ENCODE measurements at places on chromosomes 7 and 10. TPM values are rescaled to one million over a fixed set of nuclear protein-coding genes. Genes with fewer than 3 reads are reported as not detected.

DNA sequence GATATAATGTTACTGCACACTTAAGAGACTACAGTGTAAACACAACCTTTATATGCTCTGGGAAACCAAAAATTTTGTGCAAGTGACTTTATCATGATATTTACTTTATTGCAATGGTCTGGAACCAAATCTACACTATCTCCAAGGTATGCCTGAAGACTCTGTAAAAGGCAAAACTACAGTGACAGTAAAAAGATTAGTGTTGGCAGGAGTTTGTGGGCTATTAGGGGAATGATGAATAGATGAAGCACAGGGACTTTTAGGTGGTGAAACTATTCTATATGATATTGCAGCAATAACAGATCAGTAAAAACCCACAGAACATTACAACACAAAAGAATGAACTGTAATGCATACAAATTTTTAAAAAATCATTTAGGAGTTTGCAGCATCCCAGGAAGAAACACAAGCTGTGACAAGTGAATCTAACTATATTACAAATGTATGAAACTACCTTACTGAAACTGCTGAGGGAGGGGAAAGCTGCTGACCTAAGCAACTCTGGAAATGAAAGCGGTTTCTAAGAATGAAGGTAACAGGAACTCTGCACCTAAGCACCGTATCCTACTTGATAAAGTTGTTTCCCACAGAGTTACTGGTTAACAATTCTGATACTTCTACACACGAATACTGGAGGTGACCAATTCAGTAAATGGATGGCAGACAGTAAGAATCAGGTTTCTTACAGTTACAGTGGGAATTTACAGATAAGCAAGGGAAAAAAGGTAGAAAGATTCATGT is 82.6 kb downstream of the ATE1 start:
- H3K27me3 ChIP-seq = no peaks in the 10 kb centered on the region
- H3K36me3 ChIP-seq = no peaks in the 10 kb centered on the region
- H3K4me1 ChIP-seq = no peaks in the 10 kb centered on the region
- H3K4me3 ChIP-seq = no peak overlapping the region
- DNase-seq = no peak

Gene ACSM6
- not detected for total RNA-seq

DNA sequence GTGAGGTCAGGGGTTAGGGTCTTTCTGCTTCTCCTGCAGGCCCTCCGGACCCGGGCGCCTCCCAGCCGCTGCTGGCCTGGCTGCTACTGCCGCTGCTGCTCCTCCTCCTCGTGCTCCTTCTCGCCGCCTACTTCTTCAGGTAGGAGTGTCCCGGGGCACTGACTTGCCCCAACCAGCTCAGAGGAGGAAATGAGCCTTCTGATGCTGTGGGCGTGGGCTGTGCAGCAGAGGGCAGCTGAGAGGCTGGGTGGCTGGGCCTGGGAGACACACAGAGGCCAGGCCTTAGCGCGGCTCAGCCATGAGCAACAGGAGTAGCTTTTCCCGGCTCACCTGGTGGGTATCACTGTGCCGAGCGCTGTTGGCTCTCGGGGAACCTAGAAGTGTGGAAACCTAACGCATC is 78.9 kb downstream of the MKI67 start:
- no peak for DNase-seq
- no peaks in the 10 kb centered on the region for H3K36me3 ChIP-seq
- no peaks in the 10 kb centered on the region for H3K27me3 ChIP-seq

GRCh38 chr10:6984971-6985370 is 404.9 kb upstream of the PRKCQ start:
- no peaks in the 10 kb centered on the region for H3K4me1 ChIP-seq
- no peak for DNase-seq
- no peaks in the 10 kb centered on the region for H3K36me3 ChIP-seq
- no peak overlapping the region for H3K4me3 ChIP-seq
- peaks cover 50% of the 10 kb centered on the region for H3K27me3 ChIP-seq
- no peak overlapping the region for H3K27ac ChIP-seq

DNA sequence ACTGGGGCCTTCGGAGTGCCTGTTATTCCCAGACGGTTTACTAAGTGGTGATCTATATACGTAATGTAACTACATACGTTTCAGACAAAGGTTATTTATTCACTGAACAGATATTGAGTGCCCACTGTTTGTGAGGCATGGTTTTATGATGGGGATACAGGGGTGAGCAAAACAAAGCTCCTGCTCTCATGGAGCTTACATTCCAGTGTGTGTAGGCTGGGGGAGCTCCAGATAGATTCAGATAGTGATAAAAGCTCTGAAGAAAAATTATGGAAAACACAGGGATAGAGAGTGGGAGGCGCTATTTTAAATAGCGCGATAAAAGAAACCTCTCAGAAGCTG is 466 bp upstream of the DNAJB12 start:
- DNase-seq = no peak
- H3K27me3 ChIP-seq = no peaks in the 10 kb centered on the region
- peaks cover 8% of the 10 kb centered on the region for H3K4me1 ChIP-seq
- no peaks in the 10 kb centered on the region for H3K36me3 ChIP-seq

- no peak overlapping the region for H3K27ac ChIP-seq
- H3K4me1 ChIP-seq = no peaks in the 10 kb centered on the region
- H3K36me3 ChIP-seq = no peaks in the 10 kb centered on the region
- H3K4me3 ChIP-seq = no peak overlapping the region
- H3K27me3 ChIP-seq = no peaks in the 10 kb centered on the region
Measured at GRCh38 chr7:127177156-127177555, 75.6 kb downstream of the GRM8 start.

- no peaks in the 10 kb centered on the region for H3K36me3 ChIP-seq
- no peaks in the 10 kb centered on the region for H3K4me1 ChIP-seq
- peak; percentile 39 for DNase-seq
- no peak within 1 kb of the TSS for H3K27ac ChIP-seq
Measured at GRCh38 chr10:97849687-97850402, at the start of gene GOLGA7B. TSS of gene GOLGA7B (plus strand) at chr10:97849843. CDS start at chr10:97850304, 461 bp downstream.

All from A673 (cell line).